Smooth muscle cell of the pulmonary artery (primary cell): ENCODE measurements at places on chromosomes 3 and 15. TPM values are rescaled to one million over a fixed set of nuclear protein-coding genes. Genes with fewer than 3 reads are reported as not detected.

TLR9 gene
- under 0.01 and 0.23 TPM in 2 replicates for total RNA-seq

C3orf85 gene
- not detected in 2 replicates for total RNA-seq

DNAJA4 gene
- 3.4 and 4.0 TPM in 2 replicates for total RNA-seq

ZNF80 gene
- not detected in 2 replicates for total RNA-seq

WNT5A gene
- total RNA-seq, result 12.4 and 80.7 TPM in 2 replicates

RGMA gene
- 1.3 and 1.7 TPM in 2 replicates for total RNA-seq

EBLN2 gene
- total RNA-seq, result 4.1 and 4.2 TPM in 2 replicates

ECE2 gene
- 0.17 TPM in 1 of 2 replicates, not detected in the other for total RNA-seq

GOLGA6L6 gene
- not detected in 2 replicates for total RNA-seq

CCR5 gene
- total RNA-seq, result not detected in 2 replicates

SOX2 gene
- total RNA-seq, result 0.63 TPM in 1 of 2 replicates, not detected in the other

ATR gene
- total RNA-seq, result 24.7 and 25.0 TPM in 2 replicates

MED12L gene
- total RNA-seq, result 0.17 and 1.0 TPM in 2 replicates

BAHD1 gene
- 9.4 and 10.4 TPM in 2 replicates for total RNA-seq

SAMMSON gene
- total RNA-seq, result not detected in 2 replicates

PLIN1 gene
- total RNA-seq, result 0.23 and 0.33 TPM in 2 replicates

THOC7 gene
- 34.1 and 43.2 TPM in 2 replicates for total RNA-seq

UCN2 gene
- 0.98 and 1.4 TPM in 2 replicates for total RNA-seq

SLC28A1 gene
- total RNA-seq, result 0.10 TPM in 1 of 2 replicates, not detected in the other

CCDC32 gene
- total RNA-seq, result 13.0 and 17.1 TPM in 2 replicates

ITIH1 gene
- 0.17 and 0.33 TPM in 2 replicates for total RNA-seq

EXD1 gene
- not detected in 2 replicates for total RNA-seq

IQGAP1 gene
- 271 and 280 TPM in 2 replicates for total RNA-seq

GP9 gene
- not detected in 2 replicates for total RNA-seq

FHIT gene
- 1.0 and 1.3 TPM in 2 replicates for total RNA-seq

NOX5 gene
- total RNA-seq, result 0.23 and 0.39 TPM in 2 replicates

GOLGA6B gene
- not detected in 2 replicates for total RNA-seq

OR5K2 gene
- not detected in 2 replicates for total RNA-seq

APOD gene
- 0.23 and 0.52 TPM in 2 replicates for total RNA-seq

CKMT1B gene
- total RNA-seq, result not detected in 2 replicates

HRH1 gene
- 21.6 and 44.0 TPM in 2 replicates for total RNA-seq
